Islet precursor cell (in vitro differentiated cells): ENCODE measurements at places on chromosomes 2 and 18.

- DNase-seq = no peak
Observed at GRCh38 chr18:9022397-9023155, 79.9 kb upstream of the NDUFV2 start.

- no peak for DNase-seq
Observed at GRCh38 chr2:12295856-12296519, 420.7 kb upstream of the TRIB2 start.

GRCh38 chr18:323253-323622 is 55.4 kb upstream of the THOC1 start:
- no peak for DNase-seq

DNA sequence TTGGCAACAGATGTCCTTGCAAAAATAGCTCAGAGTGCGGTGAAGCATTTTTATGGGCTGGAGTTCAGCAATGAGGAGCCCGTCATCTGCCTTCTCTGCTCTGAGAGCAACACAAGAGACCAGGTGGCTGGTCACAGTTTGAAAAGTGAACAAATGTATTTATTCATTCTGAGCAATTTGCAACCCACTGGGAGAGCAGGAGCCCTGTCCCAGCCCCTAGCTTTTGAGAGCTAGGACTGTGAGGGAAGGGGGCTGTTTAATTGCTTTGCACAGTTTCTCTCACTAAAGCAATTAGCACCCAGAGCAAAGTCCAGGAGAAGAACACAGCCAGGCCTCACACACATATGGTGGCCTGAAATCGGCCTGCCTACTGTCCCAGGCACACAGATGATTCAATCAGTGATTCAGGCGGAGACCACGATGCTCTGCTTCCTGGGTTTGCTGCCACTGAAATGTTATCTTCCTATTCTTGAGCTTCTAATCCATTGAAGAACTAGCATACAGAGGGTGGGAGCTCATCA is 646.1 kb upstream of the ACVR2A start:
- no peak for DNase-seq

GRCh38 chr2:149418065-149418464 is 87.7 kb downstream of the LYPD6 start:
- no peak for DNase-seq

DNA sequence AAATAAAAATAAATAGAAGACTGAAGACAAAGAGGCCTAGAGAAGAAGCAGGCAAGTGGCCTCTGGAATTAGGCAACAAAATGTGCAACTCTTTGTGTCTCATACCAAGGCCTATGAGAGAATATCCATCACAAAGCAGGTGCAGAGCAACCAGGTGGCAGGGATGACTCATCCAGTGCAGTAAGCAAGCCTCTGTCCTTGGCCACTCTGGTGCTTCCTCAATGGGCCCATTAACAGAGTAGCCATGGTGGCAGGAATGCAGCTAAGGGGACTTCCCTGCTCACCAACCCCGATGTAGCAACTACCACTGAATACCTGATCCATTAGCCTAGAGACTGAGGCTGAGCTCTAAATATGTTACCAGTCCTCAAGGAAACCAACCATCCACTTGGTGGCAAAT is 11.0 kb upstream of the EPG5 start:
- peak; percentile 79 for DNase-seq

DNA sequence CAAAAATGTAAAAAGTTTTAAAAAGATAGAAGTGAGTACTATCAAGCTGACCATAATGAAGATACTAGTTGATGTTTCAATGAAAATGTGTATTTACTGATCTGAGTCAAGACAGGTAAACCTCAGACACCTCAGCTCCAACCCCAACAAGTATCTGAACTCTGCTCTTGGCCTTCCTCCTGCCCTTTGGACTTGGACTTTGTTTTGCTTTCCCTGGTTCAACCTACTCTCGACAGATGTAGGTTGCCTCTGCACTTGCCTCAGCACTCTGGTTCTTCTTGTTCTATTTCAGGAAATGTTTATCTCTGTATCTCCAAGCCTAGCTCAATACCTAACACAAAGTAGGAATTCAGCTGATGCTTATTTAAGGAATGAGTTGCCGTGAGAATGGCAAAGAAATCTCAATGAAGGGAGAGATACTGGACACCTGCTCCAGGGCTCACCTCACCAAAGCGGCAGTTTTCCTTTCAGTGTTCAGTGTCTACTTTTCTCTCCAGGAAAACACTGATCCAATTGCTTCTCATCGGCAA is 248.8 kb upstream of the CTAGE1 start:
- DNase-seq = no peak

DNA sequence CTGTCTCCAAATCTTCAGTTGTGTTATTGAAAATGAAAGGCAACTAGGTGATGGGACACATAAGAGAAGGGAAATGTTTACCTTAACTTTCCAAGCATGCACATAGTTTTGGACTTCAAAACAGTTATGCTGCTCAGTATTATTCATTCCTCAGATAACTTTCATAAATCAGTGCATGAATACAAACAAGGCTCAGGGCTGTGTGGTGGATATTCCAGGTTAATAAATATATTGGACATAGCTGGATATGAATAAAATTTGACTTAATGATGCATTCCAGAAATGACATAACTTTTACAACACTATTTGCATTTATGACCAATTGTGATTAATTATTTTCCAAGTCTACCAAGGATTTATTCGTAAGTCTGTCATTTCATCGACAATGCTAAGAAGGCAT is 301.2 kb upstream of the ZNF804A start:
- DNase-seq = no peak

GRCh38 chr18:23723121-23723520 is 33.9 kb downstream of the LAMA3 start:
- no peak for DNase-seq
